Caco-2 (cell line): ENCODE measurements at places on chromosomes 3 and 15. TPM values are rescaled to one million over a fixed set of nuclear protein-coding genes. Genes with fewer than 3 reads are reported as not detected.

SPESP1 gene
- total RNA-seq = not detected in 2 replicates

LMCD1 gene
- total RNA-seq = 23.9 and 24.7 TPM in 2 replicates

- no peak for DNase-seq
Observed at GRCh38 chr3:55959471-55960080, 472.5 kb upstream of the WNT5A start.

DNA sequence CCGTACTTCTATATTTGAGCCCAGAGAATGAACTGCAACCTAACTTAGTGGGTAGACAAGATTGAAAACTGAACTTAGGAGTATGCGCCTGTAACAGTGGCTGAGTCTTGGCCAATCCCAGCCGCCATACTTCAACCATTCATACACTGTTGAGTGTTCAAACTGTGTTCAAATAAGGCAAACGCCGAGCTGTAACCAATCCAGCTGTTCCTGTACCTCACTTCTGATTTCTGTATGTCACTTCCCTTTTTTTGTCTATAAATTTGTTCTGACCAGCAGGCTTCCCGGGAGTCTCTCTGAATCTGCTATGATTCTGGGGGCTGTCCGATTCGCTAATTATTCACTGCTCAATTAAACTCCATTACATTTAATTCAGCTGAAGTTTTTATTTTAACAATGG is 58.6 kb upstream of the TPM1 start:
- no peak for DNase-seq

- DNase-seq = no peak
Observed at GRCh38 chr3:38648659-38649499, 608 bp downstream of the SCN5A start.

DNA sequence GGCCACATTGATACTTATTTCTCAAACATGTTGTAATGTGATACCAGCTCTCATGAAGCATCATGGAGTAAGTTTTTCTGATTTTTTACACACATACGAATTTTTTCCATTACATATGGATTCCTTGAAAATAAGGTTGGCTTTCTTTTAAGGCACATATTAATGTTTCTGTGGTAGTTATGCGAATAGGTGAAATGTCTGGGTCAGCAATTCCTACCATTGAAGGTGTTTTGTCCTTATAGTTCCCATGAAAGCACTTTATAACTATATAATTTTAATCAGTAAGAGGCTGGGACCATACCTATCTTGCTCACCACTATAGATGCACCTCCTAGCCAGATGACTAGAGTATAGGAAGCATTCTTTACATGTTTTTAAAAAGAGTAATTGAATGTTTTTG is 33.0 kb downstream of the PHLDB2 start:
- no peak for DNase-seq

GRCh38 chr3:117441851-117442250 is 732.3 kb downstream of the TUSC7 start:
- no peak for DNase-seq

DNA sequence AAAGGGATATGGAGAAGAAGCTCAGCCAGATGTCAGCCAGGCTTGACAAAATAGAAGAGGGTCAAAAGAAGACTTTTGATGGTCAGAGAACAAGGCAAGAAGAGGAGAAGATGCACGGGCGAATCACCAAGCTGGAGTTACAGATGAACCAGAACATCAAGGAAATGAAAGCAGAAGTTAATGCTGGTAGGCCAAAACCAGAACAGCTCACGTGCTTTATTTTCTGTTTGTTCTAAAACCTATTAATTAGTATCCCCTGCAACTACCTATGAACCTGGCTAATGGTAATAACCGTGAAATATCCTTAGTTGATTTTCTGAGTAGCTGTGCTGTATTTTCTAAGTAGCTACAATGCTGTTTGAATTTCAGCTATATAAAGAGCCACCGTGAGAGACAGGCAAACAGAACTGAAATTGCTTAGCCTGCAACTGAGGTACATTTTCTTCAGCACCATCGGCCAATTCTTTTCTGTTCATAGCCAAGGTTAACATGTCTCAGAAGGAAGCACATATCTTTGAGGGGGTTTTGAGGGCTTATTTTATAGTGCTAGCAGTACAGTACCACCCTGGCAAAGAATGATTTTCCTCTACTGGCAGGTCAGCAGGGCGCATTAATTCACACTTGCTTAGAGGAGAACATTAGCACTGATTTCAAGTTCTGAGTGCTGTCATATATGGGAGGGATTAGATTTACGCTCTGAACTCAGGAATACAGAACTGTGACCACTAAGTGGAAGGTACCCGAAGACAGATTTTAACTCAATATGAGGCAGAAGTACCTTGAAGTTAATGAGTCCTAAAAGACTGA is 78.9 kb downstream of the FAM81A start:
- DNase-seq = no peak
